ENCODE measurements at places on chromosomes 4 and X.

GRCh38 chr4:28842271-28842670, 1877.9 kb upstream of the PCDH7 start:
- no peak for DNase-seq

DNA sequence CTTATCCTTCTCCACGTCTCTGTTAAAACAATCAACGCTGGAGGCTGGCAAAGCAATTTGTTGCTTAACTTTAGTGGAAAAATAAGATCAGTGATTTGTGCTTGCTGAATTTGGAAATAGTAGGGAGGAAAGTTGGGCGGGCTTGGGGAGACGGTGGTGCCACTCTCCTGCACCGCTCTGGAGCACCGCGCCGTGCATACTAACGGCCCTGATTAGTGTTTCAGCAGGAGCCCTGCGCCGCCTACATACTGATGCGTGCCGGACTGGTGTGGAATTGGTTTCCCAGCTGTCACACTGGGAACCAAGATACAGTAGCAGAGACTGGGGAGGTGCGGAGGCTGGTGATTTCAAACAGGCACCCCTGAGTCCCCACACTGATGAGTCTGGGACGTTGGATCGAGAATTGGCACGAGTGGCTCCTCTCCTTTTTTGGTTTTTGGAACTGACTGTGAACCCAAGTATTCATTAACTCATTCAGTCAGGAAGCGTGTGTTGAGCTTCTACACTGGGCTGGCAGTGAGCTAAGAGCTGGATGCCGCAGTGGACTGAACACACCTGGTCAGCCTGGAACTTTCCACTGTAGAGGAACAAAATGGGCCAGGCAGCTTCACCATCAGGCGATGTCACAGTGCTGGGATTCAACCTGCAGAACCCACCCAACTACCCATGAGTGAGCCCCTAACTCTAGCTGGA, 29.0 kb upstream of the PSAPL1 start:
- no peak for DNase-seq

DNA sequence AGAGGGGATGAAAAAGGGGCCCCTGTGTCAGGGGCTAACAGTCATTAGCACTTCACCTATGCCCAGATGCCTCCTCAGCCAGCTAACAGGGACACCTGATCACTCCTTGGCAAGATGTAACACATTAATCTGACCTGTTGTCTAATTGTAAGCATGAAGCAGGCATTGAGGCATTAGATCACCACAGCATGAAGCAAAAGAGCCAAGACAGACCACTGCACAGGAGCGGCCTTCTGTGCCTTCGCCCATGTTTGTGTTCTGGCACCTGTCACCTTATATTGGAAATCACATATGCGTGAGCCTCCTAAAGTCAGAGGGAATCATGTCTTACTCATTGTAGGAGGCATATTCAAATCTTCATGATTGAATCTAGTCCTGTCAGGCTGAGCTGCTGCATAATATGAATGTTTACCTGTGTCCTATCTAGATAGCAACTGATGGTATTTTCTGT, 48.4 kb downstream of the PTTG2 start:
- no peak for DNase-seq

DNA sequence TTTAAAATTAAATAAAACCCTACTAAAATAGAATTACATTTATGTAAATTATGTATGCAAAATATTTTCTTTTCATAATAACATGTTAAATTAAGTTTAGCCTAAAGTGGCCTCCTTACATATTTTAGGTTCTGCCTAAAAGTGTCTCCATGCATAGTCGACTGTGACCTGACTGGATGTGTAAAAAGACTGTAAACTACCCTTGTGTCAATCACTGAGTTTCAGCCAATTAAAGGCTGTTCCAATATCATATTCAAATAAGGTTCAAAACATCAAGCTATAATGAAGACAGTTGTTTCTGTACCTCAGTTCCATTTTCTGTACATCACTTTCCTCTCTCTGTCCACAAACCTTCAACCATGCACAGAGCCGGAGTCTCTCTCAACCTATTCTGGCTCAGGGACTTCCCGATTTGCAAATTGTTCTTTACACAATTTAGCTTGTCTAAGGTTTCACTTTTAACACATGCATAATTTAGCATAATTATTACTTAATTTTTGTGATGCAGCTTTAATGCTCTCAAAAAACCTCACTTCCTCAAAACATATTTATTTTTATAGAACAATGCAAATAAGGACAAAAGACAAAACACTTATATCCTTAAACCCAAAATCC, 60.1 kb downstream of the SH3RF1 start:
- peak; percentile 40 for DNase-seq

GRCh38 chr4:22458098-22458497, 57.8 kb downstream of the ADGRA3 start:
- no peak for DNase-seq

- DNase-seq = no peak
These were observed 75.1 kb upstream of the RASGEF1B start for GRCh38 chr4:81546777-81547176.

GRCh38 chr4:126271292-126271691, 956.5 kb downstream of the FAT4 start:
- no peak for DNase-seq

GRCh38 chr4:138428611-138429010, 186.5 kb upstream of the SLC7A11 start:
- DNase-seq = no peak

GRCh38 chrX:116342903-116343302, 93.5 kb upstream of the SLC6A14 start:
- DNase-seq = no peak

GRCh38 chrX:122119361-122119760, 1064.7 kb upstream of the GRIA3 start:
- DNase-seq = no peak

DNA sequence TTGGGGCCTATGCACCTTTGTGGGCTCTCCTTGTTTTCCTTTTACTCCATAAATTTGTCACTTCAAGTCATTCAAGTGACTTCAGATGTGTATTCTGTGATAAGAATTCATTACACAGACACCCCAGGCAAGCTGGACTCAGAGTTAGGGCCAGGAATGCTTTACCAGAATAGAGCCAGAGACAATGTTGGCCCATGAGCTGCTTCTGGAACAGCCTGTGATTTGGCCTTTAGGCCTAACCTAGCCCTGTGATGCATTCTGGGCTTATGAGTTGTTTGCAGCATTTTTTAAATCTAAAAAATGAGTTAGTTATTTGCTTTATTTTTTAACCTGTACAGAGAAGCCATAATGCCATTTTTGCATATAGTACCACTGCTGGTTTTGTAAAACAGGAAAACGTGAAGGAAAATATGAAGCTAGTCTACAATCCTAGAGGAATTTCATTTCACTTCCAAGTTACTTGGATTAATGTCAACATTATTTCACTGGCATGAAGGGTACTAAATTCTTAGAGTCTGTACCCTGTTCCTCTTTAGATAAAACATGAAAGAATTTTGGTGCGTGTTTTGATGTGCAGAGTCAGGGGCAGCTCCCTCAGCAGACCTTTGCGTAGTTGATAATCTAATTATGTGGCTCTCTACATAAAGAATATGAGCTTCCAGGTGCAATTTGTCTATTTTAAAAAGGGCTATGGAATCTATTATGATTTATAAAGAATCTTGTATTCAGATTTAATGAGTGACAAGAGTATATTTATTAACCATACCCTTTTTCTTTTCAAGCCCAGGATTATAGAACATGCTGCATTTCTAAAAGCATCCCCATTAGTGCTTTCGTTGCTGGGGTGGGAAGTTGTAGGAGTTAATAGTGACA, 84.7 kb downstream of the ARHGAP10 start:
- DNase-seq = no peak

- no peak for DNase-seq
These were observed 304.4 kb downstream of the AFF2 start for GRCh38 chrX:148804579-148805355.

DNA sequence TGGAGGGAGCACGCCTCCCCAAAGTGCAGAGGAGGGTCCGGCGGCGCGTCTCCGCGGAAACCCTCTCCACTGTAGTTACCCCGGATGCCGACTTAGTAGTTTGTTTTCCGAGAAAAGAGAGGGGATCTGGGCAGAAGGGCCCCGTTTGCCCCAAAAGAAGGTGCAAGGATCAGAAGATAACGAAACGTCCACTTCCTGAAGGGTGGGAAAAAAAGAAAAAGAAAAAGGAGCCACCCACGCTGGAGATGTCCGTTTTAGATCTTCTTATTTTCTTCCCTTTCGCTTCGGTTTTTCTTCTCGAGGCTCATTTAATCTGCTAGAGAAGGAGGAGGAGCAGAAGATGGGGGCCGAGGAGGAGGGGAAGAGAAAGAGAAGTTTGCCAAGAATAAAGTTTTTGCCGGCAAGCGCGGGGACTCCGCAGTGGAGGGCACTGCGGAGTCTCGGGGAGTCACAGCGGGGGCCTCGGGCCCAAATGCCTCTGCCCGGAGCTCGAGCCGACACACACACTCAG, 517 bp downstream of the LEF1 start:
- peak; percentile 52 for DNase-seq

- DNase-seq = no peak
These were observed 6.0 kb downstream of the SEL1L3 start for GRCh38 chr4:25856756-25857155.

- DNase-seq = peak; percentile 89
These were observed at the start of gene RLIM for GRCh38 chrX:74614093-74614909. Gene RLIM (minus strand): TSS chrX:74614624. CDS start chrX:74595977, 18,647 bp downstream.

GRCh38 chr4:126051689-126052424, 737.1 kb downstream of the FAT4 start:
- no peak for DNase-seq

GRCh38 chr4:87079967-87080366, 140.5 kb downstream of the KLHL8 start:
- DNase-seq = no peak

DNA sequence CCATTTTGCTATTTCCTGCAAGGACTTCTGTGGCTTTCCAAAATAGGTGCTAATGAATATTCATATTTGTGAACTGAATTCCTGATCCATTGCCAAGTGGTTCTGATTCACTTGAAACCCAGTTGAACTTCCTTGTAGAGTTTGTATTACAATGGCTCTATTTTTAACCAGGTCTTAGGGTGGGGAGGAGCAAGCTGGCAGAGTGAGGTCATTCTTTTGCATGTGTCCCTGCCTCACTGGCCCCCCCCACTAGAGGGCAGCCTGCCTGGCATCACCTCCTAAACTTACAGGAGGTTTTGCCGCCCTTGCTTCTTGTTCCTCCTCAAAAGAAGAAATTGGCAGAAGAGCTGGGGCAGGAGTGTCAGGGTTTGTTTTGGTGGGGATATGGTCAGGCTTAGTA, 10.5 kb downstream of the PTTG2 start:
- no peak for DNase-seq

GRCh38 chrX:154322890-154323289, 27.3 kb downstream of the TKTL1 start:
- DNase-seq = no peak

DNA sequence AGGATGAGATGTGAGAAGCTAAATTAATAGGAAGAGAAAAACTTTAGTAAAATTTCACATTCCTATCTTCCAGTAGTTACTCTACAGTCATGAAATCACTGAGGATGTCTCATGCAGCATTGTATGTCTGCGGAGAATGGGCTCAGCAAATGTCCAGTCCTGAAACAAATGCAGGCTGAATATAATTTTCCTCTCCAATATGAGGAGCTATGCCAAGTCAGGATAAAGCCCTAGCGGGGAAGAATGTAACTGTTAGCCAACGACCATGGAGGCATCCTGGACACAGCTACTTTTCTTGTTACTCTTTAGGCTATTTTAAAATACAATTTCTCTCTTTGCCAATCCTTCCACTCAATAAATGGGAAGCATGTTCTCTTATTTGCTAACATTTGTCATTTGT, 127.7 kb downstream of the PRKX start:
- no peak for DNase-seq

GRCh38 chr4:14837860-14838259, 164.4 kb upstream of the CPEB2 start:
- no peak for DNase-seq

DNA sequence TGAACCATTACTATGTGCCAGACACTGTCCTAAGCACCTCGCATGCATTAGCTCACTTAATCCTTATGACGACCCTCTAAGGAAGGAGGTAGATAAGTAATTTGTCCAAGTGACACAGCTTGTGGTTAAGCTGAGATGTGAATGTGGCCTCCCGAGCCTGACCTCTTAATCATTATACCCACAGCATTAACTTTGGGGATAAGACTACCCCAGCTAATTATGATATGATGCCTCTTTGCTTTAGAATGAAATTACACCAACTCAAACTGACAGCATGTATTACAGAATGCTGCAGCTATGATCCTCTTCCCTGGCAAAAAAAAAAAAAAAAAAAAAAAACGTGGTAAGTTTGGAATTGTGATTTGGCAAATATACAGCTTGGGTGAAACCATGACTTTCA, 53.5 kb downstream of the APBB2 start:
- no peak for DNase-seq

GRCh38 chr4:70868778-70869177, 29.1 kb upstream of the GRSF1 start:
- no peak for DNase-seq

GRCh38 chr4:184695178-184695896, 38.6 kb downstream of the CENPU start:
- no peak for DNase-seq

GRCh38 chr4:55808632-55809031, 11.0 kb upstream of the EXOC1L start:
- DNase-seq = no peak

DNA sequence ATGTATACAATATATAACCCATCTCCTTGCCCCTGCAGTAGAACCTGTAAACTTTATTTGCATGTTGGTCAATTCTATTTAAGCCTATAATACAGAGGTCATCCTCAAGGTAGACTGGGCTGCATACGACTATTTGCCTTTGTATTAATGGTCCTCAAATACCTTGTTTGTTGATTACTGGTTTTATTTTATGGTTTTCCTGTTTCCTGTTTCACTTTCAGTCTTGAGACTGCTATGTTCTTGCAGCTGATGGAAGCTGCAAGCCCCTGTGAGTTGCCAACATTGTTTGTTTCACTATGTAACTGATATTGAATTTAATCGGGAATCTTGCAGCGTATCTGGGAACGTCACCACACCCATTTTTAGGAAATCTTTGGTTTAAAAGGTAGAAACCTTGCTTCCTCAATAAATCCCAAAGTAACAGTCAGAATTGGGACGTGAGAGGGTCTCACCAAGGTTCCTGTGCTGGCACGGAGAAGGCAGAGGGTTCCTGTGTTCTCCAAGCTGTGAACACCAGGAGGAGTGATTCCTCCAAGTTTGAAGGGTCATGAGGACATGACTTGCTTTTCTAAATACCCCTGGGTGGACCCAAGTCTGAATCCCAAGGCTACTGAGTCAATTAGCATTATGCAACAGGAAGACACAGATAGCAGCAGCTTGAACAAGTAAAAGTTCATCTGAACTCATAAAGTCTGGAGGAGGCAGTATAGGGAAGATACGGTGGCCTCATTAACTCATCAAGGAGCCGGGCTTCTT, 110.6 kb upstream of the PNPLA4 start:
- DNase-seq = no peak

DNA sequence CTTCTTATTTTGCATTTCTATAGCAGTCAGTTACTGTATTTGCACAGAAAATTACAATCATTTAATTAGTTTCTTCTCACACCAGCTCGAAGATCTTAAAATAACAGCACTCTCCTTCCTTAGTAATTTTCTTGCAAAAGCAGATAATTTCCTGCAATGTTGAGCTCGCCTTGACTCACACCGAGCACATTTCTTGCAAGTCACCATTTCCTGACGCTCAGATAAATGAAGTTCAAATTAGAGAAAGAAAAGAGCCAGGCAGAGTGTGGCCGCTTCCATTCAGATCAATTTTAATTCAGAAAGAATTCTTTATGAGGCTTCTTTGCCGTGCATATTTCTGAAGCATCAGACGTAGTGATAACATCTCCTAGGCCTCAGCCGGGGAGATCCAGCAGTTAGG, 10.1 kb downstream of the SORCS2 start:
- no peak for DNase-seq

Data from GM13976 (cell line).